Kasumi-1 (cell line): ENCODE measurements at places on chromosomes 2 and 18.
A peak's percentile ranks its signal among the peaks of the same experiment; 100 is the strongest.

DNA sequence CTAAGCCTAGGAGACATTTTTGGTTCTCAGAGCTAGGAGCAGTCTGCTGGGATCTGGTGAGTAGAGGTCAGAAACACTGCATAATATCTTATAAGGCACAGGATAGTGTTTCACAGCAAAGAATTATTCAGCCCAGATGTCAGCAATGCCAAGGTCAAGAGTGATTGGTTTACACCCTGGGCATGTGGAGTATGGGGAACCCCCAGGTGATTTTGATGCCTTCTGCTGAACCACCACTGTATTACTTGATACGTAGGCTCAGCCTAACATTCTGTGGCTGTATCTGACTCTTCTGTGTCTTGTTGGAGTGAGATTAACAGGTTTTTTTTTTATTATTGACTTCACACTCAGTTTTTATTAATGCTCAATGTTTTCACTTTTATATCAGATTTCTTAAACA lies 6.0 kb downstream of the DDX18 start:
- DNase-seq, result no peak

- DNase-seq, result peak; percentile 6
Measured at GRCh38 chr18:55522011-55522410, 66.0 kb downstream of the TCF4 start.

DNA sequence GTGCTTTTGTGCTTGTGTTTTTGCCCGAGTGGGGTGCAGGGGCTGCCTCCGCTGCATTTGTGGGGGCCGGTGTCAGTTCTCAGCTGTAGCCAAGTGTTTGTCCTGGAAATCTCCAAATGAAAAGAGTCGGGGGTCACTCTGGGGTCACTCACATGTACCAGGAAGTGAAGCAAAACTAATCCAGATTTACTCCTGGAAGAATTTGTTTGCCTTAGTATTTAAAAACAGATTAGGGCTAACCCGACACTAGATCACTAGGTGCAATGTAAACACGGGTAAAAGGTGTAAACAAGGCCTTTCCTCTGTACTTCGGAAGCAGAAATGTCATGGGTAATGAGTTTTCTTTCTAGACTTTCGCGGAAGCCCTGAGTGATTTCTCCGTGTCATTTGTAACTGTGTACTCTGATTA lies 50.3 kb downstream of the GBX2 start:
- DNase-seq, result no peak

DNA sequence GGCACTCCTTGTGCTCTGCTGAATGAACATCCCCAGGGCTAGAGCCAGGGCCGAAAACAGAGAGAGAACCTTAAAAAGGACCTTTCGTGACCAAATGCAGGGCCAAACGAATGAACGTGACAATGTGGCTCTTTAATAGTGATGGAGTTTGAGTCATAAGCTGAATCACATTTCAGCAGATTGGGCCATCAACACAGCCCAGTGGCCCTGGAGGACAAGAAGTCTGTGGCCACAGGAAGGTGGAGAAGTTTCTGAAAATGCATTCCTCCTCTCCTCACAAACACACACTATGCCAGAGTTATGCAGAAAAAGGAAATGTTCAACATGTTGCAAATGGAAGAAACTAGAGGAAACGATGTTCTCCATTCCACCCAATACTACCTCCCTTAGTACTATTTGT lies 415.8 kb downstream of the HRH4 start:
- DNase-seq, result no peak

DNA sequence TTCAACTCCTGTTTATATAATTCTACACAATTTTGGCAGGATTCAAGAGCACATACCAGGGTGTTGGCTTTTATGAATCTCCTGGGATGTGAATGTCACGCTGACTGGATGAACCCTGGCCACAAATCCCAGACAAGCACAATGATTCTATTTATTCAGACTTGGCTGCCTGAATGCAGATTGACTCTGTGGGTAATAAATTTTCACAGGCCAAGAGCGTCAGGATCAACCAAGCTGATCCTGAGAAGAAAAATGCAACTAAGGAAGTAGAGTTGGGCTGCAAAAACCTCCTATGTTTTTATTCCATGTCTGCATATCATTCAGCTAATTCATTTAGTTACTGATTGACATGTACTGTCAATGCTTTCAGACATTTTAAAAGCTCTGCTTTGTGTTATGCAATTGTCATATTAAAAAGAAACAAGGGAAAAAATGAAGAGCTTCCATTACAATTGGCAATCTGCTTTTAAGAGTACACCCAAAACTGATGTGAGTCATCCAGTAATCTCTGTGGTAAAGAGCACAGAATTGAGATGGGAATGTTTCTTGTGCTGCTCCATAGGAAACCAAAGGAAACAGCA lies 173.0 kb upstream of the REV1 start:
- DNase-seq, result no peak

GRCh38 chr18:59867337-59868104 lies 32.3 kb upstream of the PMAIP1 start:
- no peak for DNase-seq

DNA sequence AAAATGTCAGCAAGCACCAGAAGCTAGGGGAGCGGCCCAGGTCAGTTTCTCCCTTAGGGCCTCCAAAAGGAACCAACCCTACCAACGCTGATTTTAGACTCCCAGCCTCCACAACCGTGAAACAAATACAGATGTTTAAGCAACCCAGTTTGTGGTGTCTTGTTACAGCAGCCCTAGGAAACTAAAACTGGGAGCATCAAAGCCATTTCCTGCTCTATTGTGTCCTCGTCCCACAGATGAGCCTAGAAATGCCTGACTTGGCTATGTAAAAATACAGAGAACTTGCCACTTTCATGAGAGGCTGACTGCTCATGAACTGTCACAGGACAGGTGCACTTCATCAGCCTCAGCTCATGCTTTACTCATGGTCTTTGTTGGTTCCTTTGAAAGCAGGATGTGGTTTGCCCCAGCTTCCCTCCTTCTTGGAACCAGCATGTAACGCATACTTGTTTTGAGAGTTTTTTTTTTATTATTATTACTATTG lies 97.6 kb upstream of the SLC39A10 start:
- DNase-seq, result peak; percentile 90

DNA sequence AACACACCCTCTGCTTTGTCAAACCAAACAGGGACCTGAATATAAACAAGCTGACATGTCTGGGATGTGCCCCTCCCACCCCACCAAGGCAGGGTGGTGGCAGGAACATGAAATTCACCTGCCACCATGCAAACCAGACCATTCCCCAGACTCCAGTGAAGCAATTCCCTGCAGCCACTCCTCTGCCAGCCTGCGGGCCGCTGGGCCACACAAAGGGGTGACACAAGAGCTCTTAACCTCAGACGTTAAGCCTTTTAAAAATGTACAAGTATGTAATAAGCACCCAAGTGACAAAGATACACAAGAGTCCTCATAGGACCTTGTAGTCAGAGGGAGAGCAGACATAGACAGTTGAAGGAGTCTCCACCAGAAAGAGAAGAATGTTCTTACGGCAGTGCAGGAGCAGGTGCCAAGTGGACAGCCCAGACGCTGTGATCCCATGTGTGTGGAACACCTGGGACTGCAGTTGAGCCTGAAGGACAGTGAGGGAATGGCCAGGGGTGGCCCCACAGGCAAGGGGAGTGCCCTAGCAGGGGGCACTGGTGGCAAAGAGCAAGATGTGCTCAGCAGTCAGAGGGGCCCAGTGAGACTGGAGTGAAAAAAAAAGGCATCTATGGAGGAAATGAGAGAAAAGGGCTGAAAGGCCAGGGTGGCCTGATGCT lies 36.9 kb downstream of the CRACDL start:
- no peak for DNase-seq

- no peak for DNase-seq
Measured at GRCh38 chr18:48079885-48080284, 149.4 kb upstream of the SMAD2 start.

- DNase-seq, result no peak
Measured at GRCh38 chr2:150357770-150358467, 129.5 kb downstream of the RND3 start.

DNA sequence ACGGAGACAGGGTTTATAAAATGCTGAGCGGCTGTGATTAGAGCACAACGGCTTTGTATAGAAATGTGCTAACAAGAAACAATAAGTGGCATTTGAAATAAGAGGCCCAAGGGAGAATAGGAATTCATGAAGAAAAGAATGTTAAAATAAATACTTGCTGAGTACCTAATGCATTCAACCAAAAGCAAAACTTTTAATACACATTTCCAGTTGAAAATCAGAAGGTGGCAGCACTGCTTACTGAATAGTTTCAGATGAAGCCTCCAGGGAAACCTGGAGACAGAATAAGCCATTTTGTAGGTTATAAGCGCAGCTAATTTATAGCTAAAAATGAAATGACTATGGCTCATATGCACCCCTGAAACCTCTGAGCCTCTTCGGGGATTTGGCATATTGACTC lies 286.6 kb downstream of the DPP10 start:
- DNase-seq, result peak; percentile 46

GRCh38 chr18:47931718-47932103 lies 1.3 kb upstream of the SMAD2 start:
- DNase-seq, result peak; percentile 86

- peak; percentile 1 for DNase-seq
Measured at GRCh38 chr2:82124629-82125028, 1820.1 kb upstream of the LRRTM1 start.
